A172 (cell line): ENCODE measurements at places on chromosomes 7 and 10.

DNA sequence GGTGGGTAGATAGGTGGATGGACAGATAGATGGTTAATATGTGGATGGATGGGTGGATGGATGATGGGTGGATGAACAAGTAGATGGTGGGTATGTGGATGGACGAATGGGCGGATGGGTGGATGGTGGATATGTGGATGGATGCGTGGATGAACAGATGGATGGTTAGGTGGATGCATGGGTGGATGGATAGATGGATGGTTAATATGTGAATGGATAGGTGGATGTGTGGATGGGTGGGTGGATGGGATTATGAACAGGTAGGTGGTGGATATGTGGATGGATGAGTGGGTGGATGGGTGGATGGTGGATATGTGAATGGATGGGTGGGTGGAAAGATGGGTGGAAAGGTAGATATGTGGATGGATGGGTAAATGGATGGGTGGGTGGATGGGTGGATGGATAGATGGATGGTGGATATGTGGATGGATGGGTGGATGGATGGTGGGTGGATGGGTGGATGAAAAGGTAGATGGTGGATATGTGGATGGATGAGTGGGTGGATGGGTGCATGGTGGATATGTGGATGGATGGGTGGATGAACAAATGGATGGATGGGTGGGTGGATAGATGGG lies 14.8 kb downstream of the KNDC1 start:
- DNase-seq: no peak

- no peak for DNase-seq
Measured at GRCh38 chr10:74967911-74968666, 141.7 kb downstream of the KAT6B start.

- DNase-seq: no peak
Measured at GRCh38 chr7:78018641-78019446, 220.3 kb downstream of the PHTF2 start.

GRCh38 chr10:71309919-71310318 lies 9.1 kb upstream of the SLC29A3 start:
- no peak for DNase-seq

GRCh38 chr7:151383638-151384351 lies 26.0 kb downstream of the WDR86 start:
- no peak for DNase-seq

GRCh38 chr10:23070913-23071218 lies 24.5 kb upstream of the MSRB2 start:
- no peak for DNase-seq

DNA sequence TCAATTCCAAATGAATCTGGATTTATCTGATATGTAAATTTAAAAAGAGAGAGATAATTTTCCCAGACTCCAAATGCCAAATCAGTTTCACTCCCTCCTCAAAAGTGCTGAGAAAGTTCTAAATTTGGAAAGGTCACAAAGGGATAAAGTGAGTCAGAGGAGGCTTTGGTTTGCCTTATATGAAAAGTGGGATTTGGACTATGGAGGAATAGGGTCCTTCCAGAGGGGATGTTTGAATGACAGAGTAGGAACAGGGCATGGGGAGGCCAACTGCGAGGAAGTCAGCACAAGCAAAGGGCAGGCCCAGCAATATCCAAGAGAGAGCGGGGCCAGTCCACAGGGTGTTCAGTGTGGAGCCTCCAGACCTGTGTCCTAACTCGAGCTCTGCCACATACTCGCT lies 9.8 kb upstream of the FAS start:
- no peak for DNase-seq
